ENCODE measurements at places on chromosomes 3 and 15.
A peak's percentile ranks its signal among the peaks of the same experiment; 100 is the strongest.

- DNase-seq = no peak
These were observed 100.1 kb downstream of the IGF2BP2 start for GRCh38 chr3:185724761-185725160.

- no peak for DNase-seq
These were observed 108.3 kb downstream of the P3H2 start for GRCh38 chr3:190012314-190012782.

GRCh38 chr15:83484636-83485035 lies 37.5 kb downstream of the SH3GL3 start:
- DNase-seq = no peak

GRCh38 chr3:45560281-45560971 lies 34.1 kb upstream of the LIMD1 start:
- peak; percentile 66 for DNase-seq

DNA sequence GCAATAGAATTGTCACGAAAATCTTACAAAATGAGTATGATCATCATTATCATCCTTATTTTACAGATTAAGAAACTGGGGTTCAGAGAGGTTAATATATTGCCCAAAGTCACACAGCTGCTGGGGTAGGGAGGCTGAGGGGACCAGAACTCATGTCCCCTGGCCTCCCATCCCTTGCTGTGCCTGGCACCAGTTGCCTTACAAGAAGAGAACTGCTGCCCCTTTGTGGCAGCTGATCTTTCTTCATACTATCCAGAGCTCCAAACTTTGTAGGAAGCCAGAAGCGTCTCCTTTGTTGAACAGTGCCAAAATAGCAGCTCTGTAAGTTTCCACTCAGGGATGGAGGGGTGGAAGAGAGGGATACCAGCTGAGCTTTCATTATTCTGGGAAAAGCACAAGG lies 236.8 kb upstream of the TBC1D5 start:
- no peak for DNase-seq

- DNase-seq = no peak
These were observed 352.4 kb upstream of the ARHGEF26 start for GRCh38 chr3:153768561-153769469.

DNA sequence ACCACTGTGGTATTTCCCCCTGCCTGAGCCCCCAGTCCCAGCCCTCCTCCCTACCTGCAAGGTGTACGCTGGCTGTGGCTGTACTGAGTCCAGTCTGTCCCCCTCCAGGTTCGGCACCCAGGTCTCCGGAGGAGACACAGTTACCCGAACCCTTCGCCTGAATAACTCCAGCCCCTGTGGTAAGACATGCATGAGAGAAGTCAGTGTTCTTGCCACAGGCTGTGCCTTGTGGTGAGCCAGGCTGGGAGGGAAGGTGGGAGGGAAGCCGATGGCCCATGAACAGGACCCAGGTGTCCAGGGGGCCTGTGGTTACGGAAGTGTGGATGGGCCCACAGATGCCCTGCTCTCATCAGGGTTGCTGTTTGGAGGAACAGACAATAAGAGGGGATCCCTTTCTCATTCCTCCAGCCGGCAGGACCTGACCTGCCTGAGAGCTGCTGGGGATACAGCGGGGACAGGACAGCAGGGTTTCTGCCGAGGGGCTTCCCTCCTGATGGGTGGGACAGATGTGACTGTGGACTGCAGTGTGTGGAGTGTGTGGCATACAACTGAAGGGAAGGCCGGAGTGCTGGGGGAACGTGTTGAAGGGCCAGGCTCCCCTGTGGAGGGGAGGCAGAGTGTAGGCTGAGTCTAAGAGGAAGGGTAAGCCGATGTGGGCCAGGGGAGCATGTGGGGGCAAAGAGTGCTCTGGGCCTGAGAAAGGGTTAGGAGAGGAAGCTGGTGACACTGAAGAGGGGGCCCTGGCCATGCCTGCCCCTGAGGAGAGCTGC lies 21.9 kb downstream of the ACAA1 start:
- DNase-seq = no peak

DNA sequence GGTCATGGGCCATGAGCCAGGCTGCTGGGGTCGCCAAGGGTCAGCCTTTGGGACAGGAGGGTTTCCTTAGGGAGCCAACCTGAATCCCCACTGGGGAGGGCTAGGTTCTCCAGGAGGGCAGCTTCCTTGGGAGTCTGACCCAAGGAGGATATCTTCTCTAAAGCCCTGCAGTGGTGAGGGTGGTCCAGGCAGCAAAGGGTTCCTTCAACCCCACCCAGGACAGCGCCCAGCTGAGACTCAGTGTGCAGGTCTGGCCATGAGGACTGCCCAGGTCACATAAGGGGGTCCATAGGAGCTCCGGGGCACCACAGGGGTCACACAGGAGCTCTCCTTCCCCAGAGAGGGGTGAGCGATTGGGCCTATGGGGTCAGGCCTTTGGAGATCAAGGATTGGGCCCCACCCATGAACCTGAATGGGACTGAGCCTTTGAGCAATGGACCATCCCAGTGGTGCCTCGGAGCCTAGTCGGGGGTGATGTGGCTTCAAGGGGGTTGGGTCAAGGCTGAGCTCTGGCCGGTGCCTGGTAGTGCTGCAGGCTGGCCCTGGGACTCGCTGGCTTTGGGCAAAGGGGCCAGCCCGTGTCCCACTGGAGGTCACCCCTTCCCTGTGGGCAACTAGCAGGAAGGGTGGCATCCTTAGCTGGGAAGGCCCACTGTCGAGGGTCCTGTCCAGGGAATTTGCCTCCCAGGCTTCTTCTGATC lies 216.5 kb downstream of the SNRPN start:
- DNase-seq = no peak

GRCh38 chr3:11850003-11850402 lies 3.3 kb upstream of the TAMM41 start:
- no peak for DNase-seq

DNA sequence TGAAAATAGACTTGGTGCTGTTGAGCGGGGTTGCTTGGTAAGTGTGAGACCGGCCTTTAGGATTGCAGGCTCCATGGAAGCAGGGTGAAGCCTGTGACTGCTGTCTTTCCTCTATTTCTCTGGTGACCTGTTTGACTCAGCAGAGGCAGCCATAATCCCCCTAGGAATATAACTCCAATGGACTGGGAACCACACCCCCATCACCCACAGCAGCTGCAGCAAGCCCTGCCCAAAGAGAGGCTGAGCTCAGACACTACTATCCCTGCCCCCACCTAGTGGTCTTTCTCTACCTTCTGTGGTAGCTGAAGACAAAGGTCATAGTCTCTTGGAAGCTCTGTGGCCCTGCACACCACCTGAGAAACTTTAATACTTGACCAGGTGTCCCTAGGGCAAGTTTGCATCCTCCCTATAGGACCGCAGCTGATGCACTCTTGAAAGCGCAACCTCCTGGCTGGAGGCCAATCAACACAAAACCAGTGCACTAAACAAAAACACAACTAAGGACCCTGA lies 133.6 kb upstream of the MRPL3 start:
- no peak for DNase-seq

DNA sequence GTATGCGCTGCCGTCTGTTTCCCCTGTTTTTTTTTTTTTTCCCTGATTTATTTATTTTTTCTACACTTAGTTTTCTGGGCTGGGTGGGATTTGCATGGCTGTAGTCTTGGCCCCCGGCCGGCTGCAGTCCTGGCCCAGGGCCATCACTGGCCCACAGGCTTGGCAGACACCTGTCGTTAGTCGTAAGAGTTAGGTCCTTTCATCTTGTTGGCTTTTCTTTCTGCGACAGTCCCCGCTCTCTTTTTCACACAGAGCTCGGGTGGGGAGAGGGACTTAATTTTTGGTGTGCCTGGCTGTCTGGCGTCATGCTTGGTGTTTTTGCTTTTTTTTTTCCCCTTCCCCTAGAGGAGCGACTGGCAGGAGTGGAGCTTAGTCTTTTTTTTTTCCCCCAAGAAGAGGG lies 183.4 kb downstream of the KLF13 start:
- DNase-seq = no peak

DNA sequence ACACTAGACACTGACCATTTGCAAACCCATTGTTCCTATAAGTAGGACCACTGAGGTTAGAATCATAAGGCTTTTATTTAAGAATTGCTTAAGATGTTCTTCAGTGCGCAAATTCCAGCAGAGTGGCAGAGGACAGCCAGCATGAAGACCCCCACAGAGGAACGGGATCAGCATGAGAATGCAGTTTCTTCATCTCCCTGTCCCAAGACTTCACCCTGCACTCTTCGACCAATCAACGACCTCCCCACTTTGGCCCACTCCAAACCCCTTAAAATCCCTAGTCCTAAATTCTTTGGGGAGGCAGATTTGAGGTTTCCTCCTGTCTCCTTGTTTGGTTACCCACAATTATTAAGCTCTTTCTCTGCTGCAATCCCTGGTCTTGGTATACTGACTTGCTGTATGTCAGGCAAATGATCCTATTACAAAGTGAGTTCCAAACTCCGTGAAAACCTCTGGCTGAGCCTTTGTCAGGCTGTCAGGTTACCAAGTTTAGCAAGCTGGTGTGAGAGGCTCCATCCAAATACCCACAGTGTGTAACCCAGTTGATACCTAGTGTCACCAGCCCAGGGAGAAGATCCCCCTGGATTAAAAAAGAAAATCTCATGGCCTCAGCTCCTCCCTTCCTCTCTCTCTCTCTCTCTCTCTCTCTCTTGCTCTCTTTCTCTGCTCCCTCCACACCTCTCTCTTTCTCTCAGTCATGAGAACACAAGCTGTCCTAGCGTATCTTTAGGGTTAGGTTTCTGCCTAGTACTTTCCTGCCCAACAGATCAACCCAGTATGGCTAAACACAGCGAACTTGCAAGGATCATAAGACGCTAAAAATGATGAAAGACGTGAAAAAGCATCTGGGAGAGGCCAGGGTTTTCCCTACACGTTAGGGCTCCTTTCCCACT lies 15.8 kb upstream of the RBSN start:
- DNase-seq = no peak

DNA sequence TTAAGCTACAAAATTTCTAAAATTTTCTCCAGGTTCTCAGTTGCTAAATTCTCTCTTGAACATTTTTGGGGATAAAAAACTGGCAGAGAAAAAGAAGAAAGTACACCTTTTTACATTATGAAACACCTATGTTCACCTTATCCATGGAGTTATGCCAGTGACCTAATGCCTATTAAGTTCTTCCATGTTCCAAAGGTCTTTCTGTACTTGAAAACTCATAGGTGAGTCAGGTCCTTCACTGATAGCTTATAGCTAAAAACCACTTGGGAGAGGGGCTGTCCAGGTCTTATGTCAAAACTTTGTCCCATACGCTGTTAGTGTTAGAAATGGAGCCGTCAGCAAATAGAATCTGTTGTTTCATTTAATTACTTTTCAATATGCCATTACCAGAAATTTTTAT lies 487.5 kb upstream of the TPRG1 start:
- no peak for DNase-seq

DNA sequence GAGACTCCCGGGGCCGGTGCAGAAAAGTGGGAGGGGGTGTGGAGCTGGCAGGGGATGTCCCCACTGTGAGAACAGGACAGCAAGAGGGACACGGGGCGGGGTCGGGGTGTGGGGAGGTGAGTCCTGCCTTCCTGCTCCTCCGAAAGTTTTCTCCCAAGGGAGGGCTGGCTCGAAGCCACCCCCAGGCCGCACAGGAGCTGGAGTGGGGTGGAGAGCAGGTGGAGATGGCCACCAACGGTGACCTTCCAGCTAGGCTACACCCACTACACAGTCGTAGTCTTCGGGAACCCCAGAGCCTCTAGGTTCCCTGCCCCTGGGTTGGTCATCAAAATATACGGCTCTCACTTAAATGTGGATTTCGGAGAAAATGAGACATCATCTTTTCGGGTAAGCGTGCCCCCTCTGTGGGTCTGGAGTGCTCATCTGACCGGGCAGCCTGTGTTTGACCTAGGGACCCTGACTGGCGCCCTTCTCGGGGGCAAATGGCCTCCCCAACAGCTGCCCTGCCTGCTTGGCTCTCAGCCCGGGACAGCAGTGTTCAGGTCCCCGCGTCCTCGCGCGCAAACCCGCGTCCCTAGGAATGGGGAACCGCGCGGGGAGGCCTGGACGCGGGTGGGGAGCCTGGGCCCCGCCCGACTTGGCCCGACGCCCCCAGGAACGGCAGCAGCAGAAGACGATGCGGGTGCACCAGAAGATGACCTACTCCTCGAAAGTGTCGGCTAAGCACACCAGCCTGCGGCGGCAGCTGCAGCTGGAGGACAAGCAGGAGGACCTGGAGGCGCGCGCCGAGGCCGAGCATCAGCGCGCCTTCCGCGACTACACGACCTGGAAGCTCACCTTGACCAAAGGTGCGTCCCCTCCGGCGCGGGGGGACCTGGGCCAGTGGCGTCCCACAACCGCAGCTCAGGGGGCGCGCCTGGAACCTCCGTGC lies 21.2 kb downstream of the CFAP100 start:
- no peak for DNase-seq

DNA sequence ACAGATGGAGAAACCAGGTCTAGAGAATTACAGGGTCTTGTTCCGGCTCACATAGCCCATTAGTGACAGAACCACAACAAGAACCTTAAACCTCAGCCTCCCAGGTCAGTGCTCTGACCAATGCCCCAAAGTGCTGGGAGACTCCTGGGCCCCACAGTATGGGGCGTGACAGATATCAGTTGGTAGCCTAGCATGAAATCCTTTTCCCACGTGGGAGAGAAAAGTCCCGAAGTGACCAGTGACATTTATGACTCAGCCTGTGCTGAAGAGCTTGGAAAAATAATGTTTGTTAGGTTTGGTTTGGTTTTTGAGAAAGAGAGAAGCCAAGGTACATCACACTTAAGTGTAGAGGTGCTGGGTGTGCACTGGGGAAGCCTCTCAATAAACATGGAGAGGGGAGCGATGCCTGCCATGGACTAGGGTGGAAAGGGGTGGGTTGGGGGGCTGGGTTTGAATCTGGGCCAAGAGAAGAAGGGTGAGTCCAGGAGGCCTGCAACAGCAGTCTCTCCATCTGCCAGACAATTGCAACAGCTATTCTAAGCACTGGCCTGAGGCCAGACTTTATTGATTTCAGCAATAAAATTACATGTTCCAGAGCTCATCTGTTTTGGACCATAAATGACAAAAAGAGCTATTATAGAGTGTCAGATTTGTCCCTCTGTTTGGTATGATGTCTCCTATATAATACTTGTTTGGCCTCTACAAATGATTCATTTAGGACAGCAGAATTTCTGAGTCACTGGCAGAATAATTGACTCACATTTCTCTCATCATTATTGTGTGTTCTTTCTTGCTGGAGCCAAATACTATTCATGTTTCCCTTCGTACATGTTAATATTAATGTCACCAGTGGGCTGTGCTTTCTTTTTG lies 43.4 kb downstream of the C2CD4A start:
- DNase-seq = no peak

DNA sequence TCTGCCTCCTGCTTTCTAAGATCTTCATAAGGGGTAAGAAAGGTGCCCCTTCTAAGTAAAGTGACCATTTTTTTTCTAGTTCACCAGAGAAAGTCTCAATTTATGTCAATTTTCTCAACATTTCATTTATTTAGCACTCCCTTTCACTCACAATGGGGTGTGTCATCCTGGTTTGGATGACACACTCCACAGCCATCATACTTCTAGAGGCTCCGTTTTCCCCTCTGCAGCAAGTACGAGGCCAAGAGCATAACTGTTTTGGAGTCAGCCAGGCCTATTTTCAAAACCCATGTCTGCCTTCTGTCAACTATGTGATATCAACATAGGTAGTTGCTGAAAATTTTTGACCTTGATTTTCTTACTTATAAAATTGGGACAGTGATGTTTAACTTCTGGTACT lies 703.2 kb downstream of the NLGN1 start:
- no peak for DNase-seq
